Ureter (tissue), 1 donor: ENCODE measurements at places on chromosomes 4 and X. TPM values are rescaled to one million over a fixed set of nuclear protein-coding genes. Genes with fewer than 3 reads are reported as not detected.

DNA sequence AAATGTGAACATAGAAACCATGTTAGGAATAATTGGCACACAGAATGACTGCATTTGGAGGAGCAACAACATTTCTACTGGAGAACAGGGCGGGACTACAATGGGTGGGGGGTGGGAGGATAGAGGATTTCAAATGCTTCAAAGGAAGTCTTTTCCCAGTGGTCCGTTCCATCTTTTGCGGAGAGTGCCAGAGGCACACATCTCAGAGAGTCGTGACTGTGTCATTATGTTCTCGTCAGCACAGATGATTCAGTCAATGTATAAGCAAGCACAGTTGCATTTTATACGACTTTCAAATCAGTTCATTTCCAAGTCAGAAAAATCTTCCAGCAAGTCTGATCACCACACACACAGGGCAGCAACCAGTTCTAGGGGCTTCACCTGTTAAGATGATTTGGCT lies 22.7 kb upstream of the GPR50 start:
- DNase-seq: no peak

The SPANXB1 gene
- total RNA-seq: not detected

DNA sequence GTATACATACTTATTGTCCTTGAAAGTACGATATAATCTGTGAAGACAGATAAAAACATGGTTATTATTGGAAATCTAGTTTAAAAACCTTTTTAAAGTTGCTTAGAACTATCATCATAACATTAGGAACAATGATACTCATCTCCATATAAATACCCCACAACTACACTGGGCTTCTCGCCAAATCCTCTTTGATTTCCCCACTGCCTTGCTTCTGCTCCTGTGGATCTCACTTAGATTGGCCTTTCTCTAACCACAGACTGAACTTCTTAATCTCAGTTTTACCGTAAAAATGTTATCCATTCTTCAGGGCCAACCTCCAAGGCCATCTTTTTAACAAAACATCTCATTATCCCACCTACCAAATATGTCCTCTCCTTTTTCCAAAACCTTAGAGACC lies 77.6 kb downstream of the PRKG2 start:
- DNase-seq: no peak

DNA sequence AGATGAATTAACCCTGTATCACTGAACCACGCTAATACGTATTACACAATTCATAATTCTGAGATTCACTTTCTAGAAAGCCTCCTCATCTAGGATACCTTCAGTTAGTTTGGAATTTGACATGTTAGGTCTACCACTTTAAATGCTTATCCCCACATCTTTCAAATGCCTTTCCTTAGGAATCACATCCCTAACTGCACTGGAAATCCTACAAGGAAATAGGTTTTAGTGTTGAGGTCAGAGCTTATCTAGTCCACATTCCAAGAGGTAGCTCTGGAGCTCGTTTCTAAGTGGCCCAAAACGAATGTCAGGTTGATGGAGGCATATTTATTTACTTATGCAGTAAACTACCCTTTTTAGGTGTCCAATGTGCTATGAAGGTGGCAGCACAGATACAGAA lies 18.0 kb downstream of the PDHA1 start:
- DNase-seq: no peak

- no peak for DNase-seq
Measured at GRCh38 chrX:129783291-129783713, 3.6 kb downstream of the SASH3 start.

The ARHGAP6 gene
- 29.6 TPM for total RNA-seq

- peak; percentile 59 for DNase-seq
Measured at GRCh38 chr4:183722731-183723560, 63.9 kb downstream of the TRAPPC11 start.

DNA sequence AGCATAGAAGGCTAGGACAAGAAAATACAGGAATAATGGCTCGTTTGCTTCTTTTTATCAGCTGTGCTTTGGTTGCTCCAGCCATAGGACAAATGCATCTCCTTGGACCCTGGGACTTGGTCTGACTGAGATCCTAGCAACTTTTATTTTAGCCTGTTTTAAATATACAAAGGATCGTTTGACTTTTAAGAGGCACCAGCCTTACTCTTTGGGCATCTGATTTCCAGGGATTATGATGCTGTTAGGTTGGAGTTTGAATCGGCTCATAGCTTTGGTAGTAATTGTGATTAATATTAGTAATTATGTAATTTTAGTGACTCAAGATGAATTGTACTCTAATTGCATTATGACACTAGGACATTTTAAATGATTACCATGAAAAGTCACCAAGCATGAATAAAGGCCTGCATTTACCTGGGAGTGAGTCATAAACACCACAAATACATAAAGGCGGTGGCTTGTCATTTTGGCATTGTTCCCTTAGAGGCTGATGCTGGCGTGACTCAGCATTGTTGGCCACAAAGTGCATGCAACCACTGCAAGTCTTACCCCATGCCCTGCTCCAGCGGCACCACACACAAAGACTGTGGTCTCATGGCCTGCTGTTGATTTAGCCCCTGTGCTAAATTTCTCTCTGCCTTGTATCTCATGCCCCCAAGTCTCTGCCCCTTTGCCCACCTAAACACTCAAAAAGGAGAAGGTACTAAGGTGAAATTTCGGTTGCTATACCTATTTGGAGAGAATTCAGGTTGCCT lies 12.4 kb downstream of the GPAT3 start:
- peak; percentile 83 for DNase-seq

- no peak for DNase-seq
Measured at GRCh38 chr4:17504081-17504480, 7.8 kb downstream of the QDPR start.

- DNase-seq: no peak
Measured at GRCh38 chr4:101761405-101761804, 29.1 kb upstream of the BANK1 start.

- DNase-seq: no peak
Measured at GRCh38 chr4:17280261-17281018, 231.4 kb downstream of the QDPR start.

DNA sequence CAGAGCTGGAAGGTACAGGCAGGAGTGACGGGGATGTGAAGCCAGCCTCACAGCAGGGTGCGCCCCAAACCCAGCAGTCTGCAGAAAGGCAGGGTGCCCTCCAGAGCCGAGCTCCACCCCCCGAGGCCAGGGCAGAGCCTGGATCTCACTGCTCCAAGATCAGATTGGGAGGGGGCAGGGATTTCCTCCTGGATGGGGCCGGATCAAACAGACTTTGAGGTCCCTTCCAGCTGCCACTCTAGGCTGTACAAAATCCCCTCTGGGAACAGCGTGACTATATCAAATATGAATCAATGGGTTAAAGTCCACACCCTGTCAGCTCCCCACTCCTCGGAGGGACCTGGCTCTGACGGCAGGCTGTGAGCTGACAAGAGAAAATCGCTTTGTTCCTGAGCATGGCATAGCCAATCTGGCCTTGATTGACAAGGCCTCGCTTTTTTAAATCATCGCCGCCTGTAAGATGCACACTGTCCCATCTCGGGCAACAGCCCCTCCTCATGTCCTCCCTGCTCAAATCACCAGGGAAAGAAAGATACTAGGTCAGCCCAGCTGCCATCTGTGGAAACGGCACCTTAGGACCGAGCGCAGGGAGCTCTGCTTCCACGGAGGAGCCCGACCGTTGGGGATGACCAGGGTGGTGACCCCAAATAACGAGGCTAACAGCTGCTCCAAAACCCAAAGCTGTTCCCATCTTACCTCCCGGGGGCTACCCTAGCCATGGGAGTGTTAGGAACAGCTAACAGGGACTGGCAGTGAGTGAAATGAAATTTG lies 39.9 kb downstream of the PSAPL1 start:
- peak; percentile 30 for DNase-seq
